H1 (cell line): ENCODE measurements at places on chromosomes 7 and 10.

DNA sequence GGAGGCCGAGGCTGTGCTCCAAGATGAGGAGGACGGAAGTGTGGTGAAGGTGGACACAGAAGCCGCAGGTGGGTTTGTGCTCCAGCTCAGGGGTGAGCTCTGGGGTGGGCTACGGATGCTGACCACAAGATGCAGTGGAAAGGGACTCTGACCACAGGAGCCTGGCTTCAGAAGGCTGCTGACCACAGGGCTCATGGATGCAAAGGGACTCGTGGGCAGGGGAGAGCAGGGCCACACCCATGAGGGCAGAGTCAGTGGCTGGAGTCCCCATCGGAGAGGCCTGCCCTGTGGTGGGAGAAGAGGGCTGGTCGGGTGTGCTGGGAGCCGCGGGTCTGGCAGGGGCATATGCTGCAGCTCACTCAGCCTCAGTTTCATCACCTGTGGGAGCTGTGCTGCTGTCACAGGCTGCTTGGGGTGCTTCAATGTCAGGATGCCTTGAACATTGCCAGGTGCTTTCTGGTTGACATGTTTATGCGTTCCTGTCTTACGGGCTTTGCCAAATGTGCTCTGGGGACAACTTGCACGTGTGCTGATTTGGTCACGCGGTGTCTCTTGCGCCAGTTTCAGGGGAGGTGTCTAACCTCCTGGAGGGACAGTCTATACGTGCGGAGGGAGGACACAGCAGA, 13.7 kb downstream of the SCART1 start:
- DNase-seq = no peak

GRCh38 chr7:148256433-148256832, 334.1 kb upstream of the C7orf33 start:
- no peak for DNase-seq

DNA sequence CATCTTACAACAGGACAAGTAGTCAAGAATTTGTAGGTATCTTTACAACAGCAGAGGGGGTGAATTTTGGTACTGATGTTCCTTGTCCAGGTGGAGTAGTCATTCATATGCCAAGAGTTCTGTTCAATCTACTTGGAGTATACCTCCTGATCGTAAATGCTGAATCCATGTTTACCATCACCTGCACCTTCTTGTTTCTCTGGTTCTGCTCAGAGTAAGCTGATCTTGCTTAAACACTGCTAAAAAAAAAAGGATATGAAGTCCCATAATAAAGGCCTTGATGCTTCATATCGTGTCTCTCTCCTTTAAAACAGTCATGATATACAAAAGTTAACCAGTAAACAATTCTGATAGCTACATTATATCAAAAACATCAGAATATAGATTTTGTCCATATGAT, 45.3 kb upstream of the FOXP2 start:
- DNase-seq = no peak

GRCh38 chr7:121954803-121955202, 81.8 kb downstream of the PTPRZ1 start:
- DNase-seq = no peak

- DNase-seq = no peak
Measured at GRCh38 chr10:50333872-50334271, 82.6 kb upstream of the ASAH2 start.

GRCh38 chr10:117139581-117140524, 1.8 kb upstream of the VAX1 start:
- DNase-seq = peak; percentile 77

DNA sequence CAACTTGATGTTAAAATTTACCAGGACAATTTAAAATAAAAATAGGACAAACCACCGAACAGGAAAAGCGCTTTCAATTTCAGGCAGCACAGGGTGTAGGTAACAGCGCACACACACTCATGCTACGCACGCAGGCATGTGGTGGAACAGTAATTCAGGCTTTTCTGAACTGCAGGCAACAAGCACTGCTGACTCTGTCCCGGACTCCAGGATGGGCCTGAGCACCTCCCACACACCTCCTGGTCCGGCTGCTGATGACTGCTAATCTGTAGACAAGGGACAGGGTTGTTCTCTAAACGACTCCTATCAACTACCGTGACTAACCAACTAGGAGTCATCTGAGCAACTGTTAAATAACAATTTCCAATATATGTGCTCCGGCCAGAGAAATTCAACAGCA, 192.6 kb upstream of the FRMD4A start:
- no peak for DNase-seq

- DNase-seq = peak; percentile 56
Measured at GRCh38 chr10:92517034-92517655, 56.7 kb downstream of the IDE start.

DNA sequence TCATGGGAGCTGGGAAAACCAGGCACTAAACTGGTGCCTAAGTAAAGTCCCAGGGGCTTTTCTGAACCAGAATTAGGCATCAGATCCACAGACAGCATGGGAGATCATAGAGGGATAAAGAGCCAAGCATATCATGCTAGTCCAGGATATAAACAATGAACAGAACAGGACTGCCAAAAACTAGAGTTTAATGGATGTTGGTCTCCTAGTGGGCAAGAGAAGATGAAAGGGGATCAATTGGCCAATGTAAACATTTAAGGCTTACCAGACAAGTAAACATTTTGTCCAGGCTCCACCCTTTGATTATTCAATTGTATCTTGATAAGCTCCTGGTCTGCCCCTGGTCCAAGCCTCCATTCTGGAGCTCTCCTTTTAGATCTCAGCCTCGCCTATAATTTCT, 18.9 kb downstream of the MACC1 start:
- no peak for DNase-seq

GRCh38 chr10:48778193-48778857, 93.7 kb downstream of the WDFY4 start:
- no peak for DNase-seq

GRCh38 chr10:80411267-80411668, 2.9 kb downstream of the PRXL2A start:
- no peak for DNase-seq

- DNase-seq = no peak
Measured at GRCh38 chr10:5905854-5906507, 15.9 kb downstream of the FBH1 start.

- DNase-seq = no peak
Measured at GRCh38 chr7:158257001-158257400, 330.6 kb downstream of the PTPRN2 start.

DNA sequence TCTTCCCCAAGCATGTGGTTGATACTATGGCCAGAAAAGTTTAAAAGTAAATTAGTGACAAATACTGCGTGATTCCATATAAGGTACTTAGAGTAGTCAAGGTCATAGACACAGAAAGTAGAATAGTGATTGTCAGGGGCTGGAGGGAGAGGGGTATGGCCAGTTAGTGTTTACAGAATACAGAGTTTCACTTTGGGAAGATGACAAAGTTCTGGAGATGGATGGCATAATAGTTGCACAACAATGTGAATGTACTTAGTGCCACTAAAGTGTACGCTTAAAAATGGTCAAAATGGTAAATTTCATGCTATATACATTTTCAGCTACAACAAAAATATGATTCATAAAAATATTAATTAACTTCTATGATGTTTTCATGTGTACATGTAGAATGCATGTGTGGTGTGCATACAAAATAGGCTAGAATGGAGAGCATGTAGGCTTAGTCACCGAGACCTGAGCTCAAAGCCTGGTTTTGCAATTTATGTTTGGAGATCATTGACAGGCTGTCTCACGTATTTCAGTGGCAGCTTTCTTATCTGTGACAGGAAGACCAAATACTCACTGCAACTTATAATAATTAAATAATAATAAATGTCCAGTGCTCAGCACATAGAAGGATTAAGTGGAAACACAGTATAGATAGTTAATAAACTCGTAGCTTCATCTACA, 625.6 kb downstream of the SUGCT start:
- no peak for DNase-seq

- DNase-seq = no peak
Measured at GRCh38 chr7:7569081-7569527, 2.4 kb downstream of the MIOS start.

DNA sequence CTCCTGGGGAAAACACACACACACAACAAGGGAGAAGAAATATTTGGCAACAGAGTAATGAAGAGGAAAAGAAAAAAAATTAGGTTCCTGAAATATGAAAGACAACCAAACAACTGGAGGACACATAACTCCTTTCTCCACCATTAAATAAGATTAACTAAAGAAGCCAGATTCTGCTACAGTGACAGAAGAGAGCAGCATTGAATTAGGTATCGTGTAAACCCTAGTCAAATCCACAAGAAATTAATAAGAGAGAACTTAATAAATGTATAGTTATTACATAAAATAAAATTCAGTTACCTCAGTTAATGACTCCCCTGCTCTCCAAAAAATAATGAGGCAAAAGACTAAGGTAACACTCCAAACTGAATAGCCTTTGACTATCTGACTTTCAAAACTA, 306.7 kb downstream of the CRPPA start:
- DNase-seq = no peak

GRCh38 chr10:72364239-72364777, 9.6 kb upstream of the DNAJB12 start:
- peak; percentile 91 for DNase-seq

DNA sequence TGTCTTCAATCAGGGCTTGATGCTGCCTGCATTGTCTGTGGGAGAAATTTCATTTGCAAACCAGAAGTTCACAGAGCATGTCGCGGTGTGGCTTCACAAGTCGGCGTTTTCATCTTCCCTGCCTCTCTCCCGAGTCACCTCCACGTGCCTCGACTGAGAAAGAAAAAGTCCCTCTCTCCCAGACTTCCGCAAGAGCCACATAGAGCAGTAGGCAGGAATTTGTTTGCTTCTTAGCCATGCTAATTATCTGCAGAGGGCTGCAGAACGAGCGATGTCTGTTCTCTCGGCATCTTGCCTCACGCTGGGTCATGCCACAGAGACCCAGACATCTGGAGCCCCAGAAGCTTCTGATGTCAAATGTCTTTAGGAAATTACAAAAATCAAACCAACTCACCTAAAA, 272.2 kb downstream of the TCF7L2 start:
- peak; percentile 44 for DNase-seq

GRCh38 chr10:128483216-128483615, 357.0 kb upstream of the MKI67 start:
- DNase-seq = no peak

- no peak for DNase-seq
Measured at GRCh38 chr7:49767719-49768118, 5.7 kb upstream of the VWC2 start.

DNA sequence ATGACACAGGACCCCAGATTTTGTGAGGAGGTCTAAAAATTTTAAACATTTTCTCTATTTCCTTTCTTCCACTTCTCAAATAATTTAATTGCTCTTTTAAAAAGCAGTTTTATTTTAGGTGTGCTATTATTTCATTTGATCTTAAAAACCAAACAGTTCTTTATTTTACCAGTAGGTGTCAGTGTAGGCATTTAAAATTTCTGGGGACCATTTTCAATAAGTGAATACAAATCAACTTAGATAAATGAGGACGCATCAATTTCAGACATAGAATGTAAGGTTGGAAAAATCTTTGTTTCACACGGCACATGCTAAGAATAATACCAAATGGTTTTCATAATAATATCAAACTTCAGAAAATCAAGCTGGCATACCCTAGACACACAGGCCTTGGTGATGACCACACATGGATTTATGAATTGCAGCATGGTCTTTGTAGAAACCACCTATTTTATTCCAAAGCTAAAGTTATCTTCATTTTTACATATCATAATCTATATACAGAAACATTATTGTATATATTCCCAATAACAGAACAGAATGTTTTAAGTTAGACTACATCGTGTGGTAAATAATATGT, 127.6 kb upstream of the SLC26A5 start:
- DNase-seq = no peak

GRCh38 chr10:113335592-113335991, 217.3 kb upstream of the HABP2 start:
- no peak for DNase-seq

DNA sequence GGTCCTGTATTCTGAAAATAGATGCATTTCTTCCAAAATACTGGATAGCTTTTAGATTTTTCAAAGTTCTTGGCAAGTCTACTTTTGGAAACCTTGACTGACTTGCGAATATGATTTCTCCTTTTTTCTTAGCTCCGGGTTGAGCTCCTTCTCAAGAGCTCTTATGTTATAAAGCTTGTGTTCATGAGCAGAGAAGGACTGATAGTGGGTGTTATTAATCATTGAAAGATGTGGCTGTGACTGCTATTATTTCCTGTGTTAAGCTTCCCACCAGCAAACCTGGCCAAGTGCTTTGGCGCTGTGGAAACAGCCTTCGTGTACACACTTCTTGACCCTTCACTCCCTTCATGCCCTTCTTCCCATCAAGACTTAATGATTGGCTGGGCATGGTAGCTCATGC, 98.2 kb downstream of the KIAA1217 start:
- DNase-seq = no peak

DNA sequence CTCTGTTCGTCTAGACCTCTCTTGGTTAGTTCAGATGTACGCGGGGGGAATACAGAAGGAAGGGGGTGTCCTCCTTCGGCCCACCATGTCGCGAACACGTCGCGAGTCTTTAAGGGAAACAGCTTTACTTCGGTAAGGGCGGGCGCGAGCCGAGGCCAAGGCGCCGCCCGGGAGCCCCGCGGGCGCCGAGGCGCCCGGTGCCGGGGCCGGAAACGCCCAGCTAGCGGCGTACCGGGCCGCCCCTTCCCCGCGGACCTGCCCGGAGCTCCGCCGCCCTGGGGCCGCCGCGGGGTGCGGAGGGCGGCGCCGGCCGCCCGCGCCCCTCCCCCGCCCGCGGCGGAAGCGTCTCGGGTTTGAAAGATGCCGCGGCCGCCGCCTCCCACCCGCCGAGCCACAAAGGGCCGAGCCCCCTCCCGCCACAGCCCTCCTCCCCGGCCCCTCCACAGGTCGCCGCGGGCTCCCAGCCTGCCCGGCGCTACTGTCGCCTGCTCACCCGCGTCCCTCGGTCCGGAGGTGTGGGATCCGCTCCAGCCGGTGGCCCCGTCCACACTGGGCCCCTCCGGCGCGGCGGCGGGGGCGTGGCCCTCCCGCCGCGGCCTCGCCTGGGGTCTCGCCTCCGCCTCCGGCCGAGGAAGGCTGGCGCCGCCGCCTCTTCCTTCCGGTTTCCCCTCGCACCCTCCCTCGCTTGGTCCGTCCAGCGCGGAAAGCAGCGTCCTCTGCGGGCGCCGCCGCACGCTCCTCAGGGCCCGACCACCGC, at the start of gene KBTBD2:
KBTBD2 (minus strand) TSS at position 718 of the 757 bp plus-strand sequence. CDS start 12,156 bp downstream, outside the sequence.
- DNase-seq = no peak

- DNase-seq = no peak
Measured at GRCh38 chr10:88608052-88608732, 21.6 kb downstream of the LIPJ start.

GRCh38 chr10:97818572-97818971, 31.1 kb upstream of the GOLGA7B start:
- DNase-seq = no peak

DNA sequence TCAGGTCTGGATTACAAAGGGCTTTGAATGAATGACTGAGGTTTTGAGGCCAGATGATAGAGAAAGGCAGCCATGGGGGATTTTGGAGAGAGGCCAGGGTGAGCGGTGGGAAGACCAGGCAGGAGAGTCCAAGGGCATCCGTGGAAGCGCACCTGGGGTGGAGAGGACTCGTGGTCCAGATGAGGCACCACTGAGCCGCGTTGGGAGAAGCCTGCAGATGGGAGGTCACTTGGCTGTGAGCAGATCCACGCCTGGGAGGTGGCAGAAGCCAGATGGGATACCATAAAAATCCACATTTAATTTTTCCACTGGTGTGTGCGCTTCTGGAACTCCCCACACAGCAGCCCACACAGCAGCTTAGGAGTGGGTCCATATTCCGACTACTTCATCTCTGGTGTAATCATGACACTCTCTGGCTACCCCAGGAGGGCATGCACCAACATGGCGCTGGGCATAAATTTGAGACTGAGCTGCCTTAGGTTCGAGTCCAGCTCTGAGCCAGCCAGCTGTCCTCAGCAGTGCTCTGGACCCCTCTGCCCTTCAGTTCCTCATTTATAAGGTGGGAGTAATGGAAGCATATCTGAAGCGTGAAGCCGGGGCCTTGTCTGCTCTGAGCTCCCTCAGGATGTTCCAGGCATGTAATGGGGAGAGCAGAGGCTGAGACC, 90.2 kb upstream of the FAM20C start:
- no peak for DNase-seq
